ENCODE measurements at places on chromosomes 16 and 17. TPM values are rescaled to one million over a fixed set of nuclear protein-coding genes. Genes with fewer than 3 reads are reported as not detected.

SYT17 gene
- 0.12 TPM for polyA plus RNA-seq

TEDC2 gene
- polyA plus RNA-seq = 6.5 TPM

KRT32 gene
- 0.23 TPM for polyA plus RNA-seq

ATP2C2 gene
- not detected for polyA plus RNA-seq

ADAM11 gene
- polyA plus RNA-seq = 0.03 TPM

P2RX5 gene
- 4.7 TPM for polyA plus RNA-seq

SLC6A4 gene
- polyA plus RNA-seq = not detected

MEIOB gene
- polyA plus RNA-seq = not detected

SOX9 gene
- 31.6 TPM for polyA plus RNA-seq

SCGB1C2 gene
- polyA plus RNA-seq = not detected

AIPL1 gene
- polyA plus RNA-seq = not detected

CACNG4 gene
- polyA plus RNA-seq = 0.23 TPM

ZG16 gene
- polyA plus RNA-seq = not detected

DPEP2 gene
- not detected for polyA plus RNA-seq

ZNF205 gene
- polyA plus RNA-seq = 9.8 TPM

RNF112 gene
- polyA plus RNA-seq = not detected

CETP gene
- not detected for polyA plus RNA-seq

ADAD2 gene
- polyA plus RNA-seq = not detected

SEPTIN12 gene
- polyA plus RNA-seq = not detected

ITGAL gene
- not detected for polyA plus RNA-seq

ARL5C gene
- not detected for polyA plus RNA-seq

DBF4B gene
- polyA plus RNA-seq = 7.9 TPM

MAPT gene
- 0.20 TPM for polyA plus RNA-seq

EARS2 gene
- polyA plus RNA-seq = 25.6 TPM

USB1 gene
- 66.0 TPM for polyA plus RNA-seq

DNAAF8 gene
- polyA plus RNA-seq = 0.51 TPM

KREMEN2 gene
- 0.99 TPM for polyA plus RNA-seq

PYDC1 gene
- not detected for polyA plus RNA-seq

KCNJ2 gene
- 0.24 TPM for polyA plus RNA-seq

MYH11 gene
- not detected for polyA plus RNA-seq

CCDC47 gene
- 44.7 TPM for polyA plus RNA-seq

CDRT4 gene
- 0.45 TPM for polyA plus RNA-seq

ABCC6 gene
- polyA plus RNA-seq = 0.20 TPM

METTL26 gene
- 76.6 TPM for polyA plus RNA-seq

UTS2R gene
- polyA plus RNA-seq = not detected

FNDC8 gene
- polyA plus RNA-seq = not detected

PIMREG gene
- 18.2 TPM for polyA plus RNA-seq

SOST gene
- not detected for polyA plus RNA-seq

KRT17 gene
- polyA plus RNA-seq = 8,957 TPM

FBXW10 gene
- polyA plus RNA-seq = 0.03 TPM

CFAP119 gene
- polyA plus RNA-seq = 7.6 TPM

DDX28 gene
- 14.6 TPM for polyA plus RNA-seq

TPSD1 gene
- polyA plus RNA-seq = not detected

CRHR1 gene
- polyA plus RNA-seq = not detected

SP2 gene
- polyA plus RNA-seq = 3.9 TPM

JPH3 gene
- polyA plus RNA-seq = not detected

NPB gene
- polyA plus RNA-seq = 0.06 TPM

AARSD1 gene
- 37.7 TPM for polyA plus RNA-seq

MVP gene
- polyA plus RNA-seq = 102 TPM

MYO15A gene
- polyA plus RNA-seq = 0.69 TPM

MNT gene
- 4.1 TPM for polyA plus RNA-seq

SETD1A gene
- polyA plus RNA-seq = 2.6 TPM

HOXB5 gene
- polyA plus RNA-seq = not detected

WNT9B gene
- polyA plus RNA-seq = not detected

KRT12 gene
- polyA plus RNA-seq = not detected

CMTM2 gene
- polyA plus RNA-seq = 0.08 TPM

TUFM gene
- polyA plus RNA-seq = 144 TPM

SOX8 gene
- not detected for polyA plus RNA-seq

PPL gene
- 43.0 TPM for polyA plus RNA-seq

LPO gene
- not detected for polyA plus RNA-seq

Data from mammary epithelial cell (primary cell).